Effector memory CD4-positive, alpha-beta T cell (primary cell): ENCODE measurements at places on chromosomes 11 and 22.

GRCh38 chr22:41974691-41975290, 5.5 kb downstream of the SEPTIN3 start:
- no peak for DNase-seq

- no peak for DNase-seq
These were observed 19.2 kb upstream of the OR56A3 start for GRCh38 chr11:5922749-5923426.

GRCh38 chr11:122207505-122207904, 91.5 kb upstream of the BLID start:
- DNase-seq: no peak

DNA sequence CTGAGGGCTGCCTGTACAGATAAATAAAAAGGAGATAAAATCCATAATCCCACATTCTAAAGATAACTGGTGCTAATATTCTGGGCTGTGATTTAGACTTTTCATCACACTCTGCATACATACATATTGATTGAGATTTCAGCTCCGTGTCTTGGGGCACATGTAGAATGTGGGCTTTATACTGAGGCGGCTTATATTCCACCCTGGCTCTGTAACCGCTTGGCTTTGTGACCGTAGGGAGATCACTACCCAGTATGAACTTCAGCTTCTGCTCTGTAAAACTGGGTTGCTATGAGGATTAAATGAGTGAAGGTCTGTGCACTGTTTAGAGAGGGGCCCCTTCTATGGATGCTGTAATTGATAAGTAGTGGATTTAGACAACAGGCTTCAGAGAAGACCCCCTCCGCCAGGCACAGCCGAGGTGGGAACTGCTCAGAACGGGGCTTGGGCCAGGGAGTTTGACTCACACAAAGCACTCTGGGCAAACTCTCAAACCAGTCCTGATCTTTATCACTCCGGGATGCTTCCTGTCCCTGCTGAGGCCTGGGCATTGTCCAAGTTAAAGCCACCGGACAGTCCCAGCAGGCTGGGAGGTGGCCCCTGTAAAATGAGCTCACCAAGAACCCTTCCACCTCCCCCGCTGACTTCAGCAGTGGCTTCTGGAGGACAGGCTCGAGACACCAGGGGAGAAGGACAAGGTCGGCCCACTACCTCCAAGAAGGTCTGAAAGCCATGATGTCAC, 17.2 kb downstream of the KIAA1671 start:
- DNase-seq: no peak

GRCh38 chr22:49979587-49980264, 19.2 kb downstream of the PIM3 start:
- DNase-seq: no peak

GRCh38 chr11:209275-210121, 2.0 kb downstream of the RIC8A start:
- no peak for DNase-seq

- DNase-seq: no peak
These were observed 5.7 kb upstream of the SULT4A1 start for GRCh38 chr22:43867839-43868635.
